ENCODE measurements at places on chromosomes 5 and 9.

- peak; percentile 72 for DNase-seq
These were observed 71.4 kb downstream of the FBXO38 start for GRCh38 chr5:148455185-148455584.

- no peak for DNase-seq
These were observed 30.2 kb downstream of the TJP2 start for GRCh38 chr9:69204326-69204725.

- no peak for DNase-seq
These were observed 38.0 kb downstream of the HABP4 start for GRCh38 chr9:96487949-96488348.

DNA sequence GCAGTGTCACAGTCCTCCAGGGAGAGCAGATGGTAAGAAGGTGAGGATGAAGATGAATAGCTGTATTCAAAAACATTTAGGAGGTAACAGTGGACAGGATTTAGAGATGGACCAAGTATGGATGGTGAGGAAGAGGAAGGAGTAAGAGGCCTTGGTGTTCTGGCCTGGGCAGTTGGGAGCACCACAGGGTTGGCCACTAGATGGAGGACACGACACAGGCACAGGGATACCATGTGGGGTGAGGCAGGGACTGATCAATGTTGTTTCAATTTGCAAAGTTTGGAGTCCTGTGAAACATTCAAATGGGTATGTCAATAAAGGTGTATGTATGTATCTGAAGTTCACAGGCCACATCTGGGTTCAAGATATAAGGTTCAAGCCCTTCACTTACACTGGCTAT lies 141.1 kb upstream of the RASEF start:
- DNase-seq, result no peak

GRCh38 chr9:7166074-7166473 lies 408.3 kb downstream of the KDM4C start:
- DNase-seq, result no peak

DNA sequence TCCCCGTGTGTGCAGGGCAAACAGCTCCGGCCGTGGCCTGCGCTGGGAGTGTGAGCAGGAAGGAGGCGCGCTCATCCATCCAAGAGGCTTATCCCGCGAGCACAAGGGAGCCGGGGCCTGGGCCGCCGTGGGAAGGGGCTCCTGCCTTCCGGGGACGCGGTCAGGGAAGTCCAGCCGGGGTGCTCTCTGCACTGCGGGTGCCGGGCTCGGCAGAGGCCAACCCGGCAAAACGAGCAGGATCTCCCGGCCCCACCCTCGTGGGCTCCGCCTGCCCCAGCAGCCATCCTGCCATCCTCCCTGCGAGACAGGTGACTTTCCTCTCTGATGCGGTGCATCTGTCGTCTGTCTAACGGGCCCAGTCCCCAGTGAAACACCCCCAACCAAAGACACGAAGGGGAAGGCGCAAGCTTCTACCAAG lies 244.2 kb downstream of the AUH start:
- no peak for DNase-seq

DNA sequence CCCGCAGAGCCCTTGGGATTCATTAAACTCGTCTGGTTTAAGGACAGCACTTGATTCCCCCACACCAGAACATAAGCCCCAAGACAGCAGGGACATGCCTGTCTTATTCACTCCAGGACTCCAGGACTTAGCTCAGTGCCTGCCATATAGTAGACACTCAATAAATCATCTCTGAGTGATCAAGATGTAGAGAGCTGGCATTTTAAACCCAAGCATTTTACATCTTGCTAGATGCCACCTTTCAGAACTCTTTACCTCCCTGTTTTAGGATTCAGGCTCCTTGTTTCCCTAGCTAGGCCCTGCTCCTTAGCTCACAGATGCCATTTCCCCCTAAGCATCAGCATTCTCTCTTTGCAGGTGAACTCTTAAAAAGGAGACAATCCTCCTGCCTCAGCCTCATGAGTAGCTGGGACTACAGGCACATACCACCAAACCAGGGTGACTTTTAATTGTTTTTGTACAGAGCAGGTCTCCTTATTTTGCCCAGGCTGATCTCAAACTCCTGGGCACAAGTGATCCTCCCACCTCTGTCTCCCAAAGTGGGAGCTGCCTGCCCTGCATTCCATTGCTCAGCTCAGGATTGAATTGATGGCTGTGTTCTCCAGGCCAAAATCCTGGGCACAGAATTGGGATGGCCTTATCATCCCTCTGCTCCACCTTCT lies 32.0 kb upstream of the CPEB4 start:
- DNase-seq, result no peak

DNA sequence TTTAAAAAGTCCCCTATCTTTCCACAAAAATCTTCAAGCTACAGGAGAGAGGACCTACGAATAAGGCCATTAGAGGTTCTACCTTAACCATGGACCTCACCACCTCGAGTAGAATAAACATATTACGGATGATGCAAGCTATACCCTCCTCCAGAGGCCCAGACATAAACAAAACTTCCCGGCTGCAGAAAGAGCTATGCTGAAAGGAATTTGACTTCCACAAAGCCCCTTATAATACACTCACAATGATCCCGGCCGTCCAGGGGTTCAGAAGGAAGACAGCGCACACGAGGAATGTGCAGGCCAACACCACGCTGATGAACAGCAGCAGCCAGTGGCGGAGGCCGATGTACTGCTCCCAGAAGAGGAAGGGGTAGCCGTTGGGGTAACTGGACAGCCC lies 59.0 kb downstream of the PTCH1 start:
- no peak for DNase-seq

GRCh38 chr5:1511651-1512540 lies 11.9 kb downstream of the LPCAT1 start:
- DNase-seq, result peak; percentile 53

DNA sequence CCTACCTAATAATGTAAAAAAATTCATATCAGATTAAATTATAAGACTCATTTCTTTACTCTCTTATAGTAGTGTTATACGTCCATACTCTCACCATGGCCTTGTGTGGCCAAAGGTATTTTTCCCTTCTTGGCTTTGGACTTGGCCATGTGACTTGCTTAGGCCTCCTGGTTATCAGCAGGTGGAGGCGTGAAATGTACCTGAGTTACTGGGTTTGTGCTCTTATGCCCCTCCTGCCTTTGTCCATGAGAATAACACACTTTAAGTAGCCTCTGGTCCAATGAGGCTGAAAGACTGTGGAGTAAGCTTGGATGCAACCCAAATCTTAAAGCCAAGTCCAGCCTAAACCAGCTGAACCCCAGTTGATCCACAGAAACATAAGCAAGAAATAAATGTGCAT lies 68.7 kb downstream of the RETREG1 start:
- DNase-seq, result no peak

- DNase-seq, result no peak
These were observed 302.9 kb upstream of the PAPPA start for GRCh38 chr9:115850548-115851304.

GRCh38 chr5:176543428-176544182 lies 5.5 kb upstream of the CDHR2 start:
- peak; percentile 35 for DNase-seq

DNA sequence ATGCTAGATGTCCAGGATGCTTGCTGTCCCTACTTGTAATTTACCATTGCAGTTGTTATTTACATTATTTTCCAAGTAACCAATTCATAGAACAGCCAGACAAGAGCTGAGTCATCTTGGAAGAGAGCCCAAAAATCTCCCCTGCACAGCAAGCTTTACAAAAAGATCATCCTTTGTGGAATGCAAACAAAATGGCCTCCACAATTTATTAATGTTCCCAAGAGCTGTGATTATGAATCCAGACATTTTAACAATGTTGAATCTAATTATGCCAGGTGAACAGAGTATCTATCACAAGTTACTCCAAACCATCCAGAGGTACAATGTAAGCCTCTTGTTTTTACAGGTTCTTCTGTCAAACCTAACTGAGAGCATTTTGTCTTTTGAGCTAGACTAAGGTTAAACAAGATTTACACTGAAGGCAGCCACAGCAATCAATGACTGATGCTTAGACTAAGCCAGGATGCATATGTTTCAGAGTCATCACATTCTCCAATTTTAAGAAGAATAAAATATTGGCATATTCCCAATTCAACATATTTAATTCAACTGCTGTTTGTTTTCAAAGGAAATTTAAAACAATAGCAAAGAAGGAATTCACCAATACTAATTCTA lies 95.3 kb upstream of the SLC12A2 start:
- peak; percentile 90 for DNase-seq

GRCh38 chr9:137731216-137731946 lies 112.6 kb downstream of the EHMT1 start:
- no peak for DNase-seq

DNA sequence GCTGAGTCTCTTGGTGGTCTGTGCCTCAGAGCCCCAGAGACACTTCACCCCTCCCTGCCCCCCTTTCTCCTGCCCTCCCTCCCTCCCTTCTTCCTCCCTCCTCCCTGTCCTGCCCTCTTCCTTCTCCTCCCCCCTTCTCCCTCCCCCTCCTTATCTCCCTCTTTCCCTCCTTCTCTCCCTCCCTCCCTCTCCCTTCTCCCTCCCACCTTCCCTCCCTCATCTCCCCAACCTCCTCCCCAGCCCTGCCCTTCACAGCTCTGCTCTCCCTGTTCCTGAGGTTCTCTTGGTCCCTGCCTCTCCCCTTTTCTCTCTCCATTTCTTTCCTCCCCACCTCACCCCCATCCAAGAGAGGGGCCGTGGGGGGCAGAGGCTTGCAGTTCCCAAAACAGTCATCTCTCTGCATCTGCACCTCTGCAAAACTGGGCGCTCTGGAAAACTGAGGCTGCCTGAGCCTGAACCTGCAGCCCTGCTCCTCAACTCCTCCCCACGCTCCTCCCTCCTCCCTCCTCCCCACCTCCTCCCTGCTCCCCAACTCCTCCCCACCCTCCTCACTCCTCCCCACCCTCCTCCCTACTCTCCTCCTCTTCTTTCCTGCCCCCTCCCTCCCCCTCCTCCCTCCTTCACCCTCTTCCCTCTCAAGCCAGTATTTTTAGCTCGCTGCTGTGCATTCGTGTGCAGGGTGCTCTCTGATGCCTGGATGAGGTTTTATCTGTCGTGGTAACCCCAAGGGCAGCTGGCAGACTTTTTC lies 219.1 kb downstream of the C9orf50 start:
- peak; percentile 23 for DNase-seq

All from A172 (cell line).